ENCODE measurements at places on chromosomes 16 and 17.

GRCh38 chr17:78882540-78883088 lies 20.4 kb downstream of the CEP295NL start:
- no peak for DNase-seq

DNA sequence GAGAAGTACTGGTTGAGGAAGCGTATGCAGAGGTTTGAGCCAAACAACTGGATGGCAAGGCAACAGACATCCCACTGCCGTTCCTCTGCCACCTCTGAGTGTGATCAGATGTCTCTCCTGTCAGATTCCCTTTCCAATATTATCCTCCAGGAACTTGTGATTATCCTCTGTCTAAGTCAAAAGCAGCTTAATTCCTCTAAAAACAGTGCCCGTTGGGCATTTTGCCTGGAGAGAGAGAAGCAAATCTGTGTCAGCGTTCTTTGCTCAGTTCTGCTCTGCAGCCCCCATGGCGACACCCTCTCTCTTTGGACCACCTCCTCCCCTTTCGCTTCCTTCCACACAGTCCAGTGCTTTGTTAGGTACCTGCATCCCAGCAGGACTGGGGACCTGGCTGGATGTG lies 56.1 kb upstream of the TBX2 start:
- DNase-seq, result no peak

DNA sequence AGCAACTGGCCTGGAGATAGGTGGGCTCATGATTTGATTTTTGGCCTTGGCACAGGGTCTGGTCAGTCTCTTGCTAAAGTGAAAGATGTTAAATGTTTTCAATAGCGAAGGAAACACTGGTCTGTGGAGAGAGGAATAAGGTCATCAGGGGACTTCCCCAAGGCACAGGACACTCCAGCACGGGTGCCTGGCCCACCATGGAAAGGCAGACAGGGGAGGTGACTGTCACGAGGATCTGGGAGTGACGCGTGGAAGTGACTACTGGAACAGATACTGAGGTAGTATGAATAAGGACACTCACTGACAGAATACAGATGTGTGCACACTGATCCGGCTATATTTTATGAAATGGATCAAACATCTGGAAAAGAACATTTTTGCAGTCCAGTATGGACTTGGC lies 16.7 kb upstream of the ICAM2 start:
- no peak for DNase-seq

DNA sequence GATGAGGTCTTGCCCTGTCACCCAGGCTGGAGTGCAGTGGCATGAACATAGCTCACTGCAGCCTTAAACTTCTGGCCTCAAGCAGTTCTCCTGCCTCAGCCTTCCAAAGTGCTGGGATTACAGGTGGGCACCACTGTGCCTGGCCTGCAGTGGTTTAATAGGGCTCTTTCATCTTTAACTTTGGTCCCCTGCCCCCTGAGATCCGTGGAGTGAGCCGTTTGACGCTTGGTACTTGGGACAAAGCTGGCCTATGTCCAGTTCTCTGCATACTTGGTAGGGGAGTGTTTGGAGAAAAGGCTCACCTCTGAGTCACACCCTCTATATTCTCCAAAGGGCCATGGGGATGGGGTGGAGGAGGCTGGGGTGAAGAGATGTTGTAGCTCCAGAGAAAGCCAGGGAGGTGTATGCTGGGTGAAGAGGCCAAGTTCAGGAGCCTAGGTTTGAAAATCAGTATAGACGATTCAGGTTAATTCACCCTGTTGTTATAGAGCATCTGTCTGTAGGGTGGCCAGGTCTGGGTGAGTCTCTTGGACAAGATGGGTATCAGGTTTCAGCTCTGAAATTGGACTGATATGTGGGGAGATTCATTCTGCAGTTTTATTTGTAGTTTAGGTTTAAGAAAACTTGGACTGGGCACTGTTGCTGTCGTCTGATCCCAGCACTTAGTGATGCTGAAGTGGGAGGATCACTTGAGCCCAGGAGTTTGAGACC lies 17.6 kb downstream of the ABCC1 start:
- DNase-seq, result no peak

DNA sequence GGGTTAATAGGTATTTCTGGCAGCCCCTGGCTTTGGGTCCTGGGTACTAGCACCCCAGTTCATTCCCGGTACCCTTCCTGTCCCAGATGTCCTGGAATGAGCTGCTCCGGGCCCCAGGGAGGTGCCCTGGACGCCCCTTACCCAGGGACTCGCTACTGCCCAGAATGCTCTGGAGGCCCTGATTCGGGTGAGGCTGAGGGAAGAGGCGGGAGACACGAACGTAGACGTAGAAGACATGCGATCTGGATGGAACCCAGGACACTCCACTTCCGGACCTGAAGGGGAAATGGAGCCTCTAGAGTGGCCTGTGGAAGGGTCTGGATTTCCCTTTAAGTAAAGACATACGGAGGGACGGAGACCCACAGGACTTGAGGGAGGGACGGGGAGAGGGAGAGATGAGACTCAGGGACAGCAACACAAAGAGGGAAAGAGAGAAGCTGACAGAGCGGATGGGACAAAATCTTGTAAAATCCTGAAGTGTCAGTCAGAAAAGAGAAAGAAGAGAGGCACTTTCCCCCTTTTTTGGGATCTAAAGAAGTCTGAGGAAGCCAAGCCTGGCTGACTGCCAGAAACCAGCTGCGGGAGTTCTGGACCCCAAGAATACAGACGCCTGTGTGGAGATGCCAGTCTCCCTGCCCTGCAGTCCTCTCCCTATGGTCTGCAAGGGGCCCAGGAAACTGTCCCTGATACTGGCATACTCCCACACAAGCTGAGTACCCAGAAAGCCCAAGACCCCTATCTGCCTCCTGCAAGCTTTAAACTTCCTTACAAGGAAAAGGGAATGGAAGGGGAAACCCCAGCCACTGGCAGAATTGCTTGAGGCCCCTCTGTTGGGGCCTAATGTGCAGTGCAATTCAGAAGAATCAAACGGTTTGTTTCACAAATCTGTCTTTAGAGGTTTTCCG lies 1.0 kb upstream of the HOXB13 start:
- no peak for DNase-seq

- no peak for DNase-seq
Observed at GRCh38 chr16:3737181-3737580, 19.9 kb upstream of the TRAP1 start.

DNA sequence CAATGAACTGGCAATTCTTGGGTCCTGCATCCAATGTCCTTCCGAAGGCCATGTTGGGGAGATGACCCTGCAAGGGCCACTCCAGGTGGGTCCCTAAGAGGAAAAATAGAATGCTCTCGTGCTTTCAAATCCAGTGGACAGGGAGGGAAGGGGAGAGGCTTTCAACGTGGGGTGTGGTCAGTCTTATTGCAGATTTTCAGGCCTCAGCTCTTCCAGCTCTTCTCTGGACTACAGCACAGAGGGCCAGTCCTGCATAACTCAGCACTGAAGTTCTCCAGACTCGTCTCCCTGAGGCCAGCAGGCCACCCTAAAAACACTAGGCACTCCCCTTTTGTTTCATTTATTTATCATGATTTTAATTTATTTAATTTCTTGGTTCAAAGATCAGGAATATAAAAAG lies 43.1 kb downstream of the SRL start:
- no peak for DNase-seq

- DNase-seq, result peak; percentile 71
Observed at GRCh38 chr16:10982465-10983150, 38.2 kb downstream of the CLEC16A start.

DNA sequence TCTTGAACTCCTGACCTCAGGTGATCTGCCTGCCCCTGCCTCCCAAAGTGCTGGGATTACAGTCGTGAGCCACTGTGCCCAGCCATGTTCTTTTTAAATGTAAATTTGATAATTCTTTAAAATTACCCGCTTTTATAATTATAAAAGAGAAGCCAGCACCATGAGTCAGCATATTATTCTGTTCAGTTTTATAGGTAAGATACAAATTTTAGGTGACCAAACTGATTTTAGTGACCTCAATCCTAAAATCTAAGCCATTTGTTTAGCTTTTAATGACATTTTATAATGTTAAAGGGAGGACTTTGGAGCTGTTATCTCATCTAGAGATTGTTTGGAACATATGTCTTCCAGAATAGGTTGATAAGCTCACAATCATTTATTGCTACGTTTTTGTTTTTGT lies 20.8 kb upstream of the PPM1E start:
- no peak for DNase-seq
